MCF 10A (cell line): ENCODE measurements at places on chromosomes 3 and 15. TPM values are rescaled to one million over a fixed set of nuclear protein-coding genes. Genes with fewer than 3 reads are reported as not detected.

DNA sequence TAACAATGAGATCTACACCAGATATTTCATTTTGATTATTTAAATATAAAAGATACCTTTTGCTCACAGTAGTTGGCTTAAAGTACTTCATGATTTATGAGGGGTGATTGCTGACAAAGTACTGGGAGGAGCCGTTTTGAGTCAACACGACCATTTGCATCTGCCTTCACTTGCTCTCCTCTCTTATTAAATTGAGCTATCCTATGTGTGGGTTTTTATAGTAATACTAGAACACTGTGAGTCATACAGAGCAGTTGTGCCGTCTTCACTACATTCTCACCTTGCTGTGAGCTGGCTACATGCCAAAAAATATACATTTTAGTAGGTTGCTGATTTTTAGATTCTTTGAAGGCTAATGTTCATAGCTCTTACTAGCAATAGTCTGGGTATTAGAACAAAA, 161.2 kb downstream of the ALCAM start:
- H3K36me3 ChIP-seq = peaks cover 13% of the 10 kb centered on the region
- peaks cover 14% of the 10 kb centered on the region for H3K4me1 ChIP-seq
- H3K27ac ChIP-seq = no peak overlapping the region
- no peaks in the 10 kb centered on the region for H3K27me3 ChIP-seq
- DNase-seq = peak; percentile 79

GRCh38 chr15:38695249-38696108, 130.9 kb upstream of the RASGRP1 start:
- DNase-seq = no peak
- no peaks in the 10 kb centered on the region for H3K27me3 ChIP-seq
- no peak overlapping the region for H3K27ac ChIP-seq
- no peaks in the 10 kb centered on the region for H3K36me3 ChIP-seq

DNA sequence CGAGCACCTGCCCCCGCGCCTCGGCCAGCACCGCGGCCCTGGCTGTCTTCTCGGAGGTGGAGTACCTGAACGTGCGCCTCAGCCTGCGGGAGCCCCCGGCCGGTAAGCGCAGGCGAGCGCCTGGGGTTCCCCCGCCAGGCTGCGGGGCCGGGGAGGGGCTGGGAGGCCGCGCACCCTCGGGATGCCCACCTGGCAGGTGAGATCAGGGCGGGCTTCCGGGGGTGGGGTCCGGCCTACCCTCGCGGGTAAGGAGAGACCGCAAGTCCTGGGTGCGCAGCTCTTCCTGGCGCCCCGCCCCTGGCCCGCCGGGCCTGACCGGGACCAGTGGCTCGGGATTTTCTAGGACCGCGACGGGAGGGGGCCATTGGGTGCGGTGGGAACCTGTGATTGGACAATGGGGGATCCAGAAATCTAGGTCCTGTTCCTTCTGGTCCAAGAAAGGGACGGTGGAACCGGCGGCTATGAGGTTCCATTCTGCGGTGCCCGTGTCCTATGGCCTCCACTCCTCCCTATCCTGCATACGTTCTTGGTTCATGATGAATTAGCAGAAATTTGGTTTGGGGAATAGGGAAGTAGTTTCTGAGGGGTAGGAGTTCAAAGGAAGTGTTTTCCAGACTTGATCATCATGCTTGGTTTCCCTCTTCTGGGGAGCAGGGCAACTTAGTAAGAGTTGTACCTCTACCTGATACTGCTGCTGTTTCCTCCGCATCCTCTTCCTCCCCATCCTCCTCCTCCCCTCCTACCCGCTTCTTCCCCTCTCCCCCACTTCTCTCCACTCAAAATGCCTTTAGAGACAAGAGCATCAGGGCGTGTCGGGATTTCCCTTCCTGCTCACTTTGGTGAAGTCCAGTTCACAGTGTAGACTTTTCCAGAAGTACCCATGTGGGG, 808 bp downstream of the ARRDC4 start:
- H3K4me1 ChIP-seq = peaks cover 52% of the 10 kb centered on the region
- DNase-seq = peak; percentile 20
- H3K27me3 ChIP-seq = no peaks in the 10 kb centered on the region
- peaks cover 12% of the 10 kb centered on the region for H3K36me3 ChIP-seq
- peak overlapping the region; percentile 83 for H3K4me3 ChIP-seq

GRCh38 chr3:69364354-69364753, 21.5 kb downstream of the FRMD4B start:
- peak overlapping the region; percentile 93 for H3K27ac ChIP-seq
- peaks cover 26% of the 10 kb centered on the region for H3K4me1 ChIP-seq

- H3K27me3 ChIP-seq = peaks cover 27% of the 10 kb centered on the region
- peak; percentile 40 for DNase-seq
- peaks cover 5% of the 10 kb centered on the region for H3K4me1 ChIP-seq
- H3K27ac ChIP-seq = no peak overlapping the region
- no peak overlapping the region for H3K4me3 ChIP-seq
Measured at GRCh38 chr15:45790325-45790943, 155.6 kb downstream of the SQOR start.

DNA sequence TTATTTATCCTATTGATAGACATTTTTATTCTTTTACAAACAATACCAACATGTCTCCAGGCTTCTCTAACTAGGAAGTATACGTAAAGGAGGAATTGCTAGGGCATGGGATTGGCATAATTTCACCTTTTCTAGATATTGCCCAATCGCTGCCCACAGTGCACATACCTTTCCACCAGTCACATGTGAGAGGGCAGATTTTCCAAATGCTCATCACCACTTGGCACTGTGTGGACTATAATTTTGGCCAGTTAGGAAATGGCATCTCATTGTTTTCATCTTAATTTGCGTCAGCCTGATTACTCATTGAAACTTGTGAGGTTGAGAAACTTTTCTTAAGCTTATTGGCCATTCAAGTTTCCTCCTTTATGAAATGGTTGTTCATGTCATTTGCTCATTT, 57.4 kb upstream of the POLR2M start:
- no peak overlapping the region for H3K4me3 ChIP-seq
- H3K27ac ChIP-seq = peak overlapping the region; percentile 69
- H3K27me3 ChIP-seq = no peaks in the 10 kb centered on the region

GRCh38 chr3:148737104-148737530, 39.4 kb downstream of the AGTR1 start:
- no peak overlapping the region for H3K27ac ChIP-seq
- H3K27me3 ChIP-seq = peaks cover 69% of the 10 kb centered on the region
- DNase-seq = no peak
- no peaks in the 10 kb centered on the region for H3K36me3 ChIP-seq

Gene FSD2
- total RNA-seq = not detected in 2 replicates

Gene GPR87
- total RNA-seq = 41.9 and 51.8 TPM in 2 replicates

Gene ADAMTS9
- total RNA-seq = 0.86 and 1.8 TPM in 2 replicates

Gene LNP1
- total RNA-seq = 1.2 and 1.7 TPM in 2 replicates

Gene IP6K1
- total RNA-seq = 43.4 and 44.8 TPM in 2 replicates

Gene EFHB
- 1.4 and 1.5 TPM in 2 replicates for total RNA-seq
